ENCODE measurements at places on chromosomes 1 and 21.

DNA sequence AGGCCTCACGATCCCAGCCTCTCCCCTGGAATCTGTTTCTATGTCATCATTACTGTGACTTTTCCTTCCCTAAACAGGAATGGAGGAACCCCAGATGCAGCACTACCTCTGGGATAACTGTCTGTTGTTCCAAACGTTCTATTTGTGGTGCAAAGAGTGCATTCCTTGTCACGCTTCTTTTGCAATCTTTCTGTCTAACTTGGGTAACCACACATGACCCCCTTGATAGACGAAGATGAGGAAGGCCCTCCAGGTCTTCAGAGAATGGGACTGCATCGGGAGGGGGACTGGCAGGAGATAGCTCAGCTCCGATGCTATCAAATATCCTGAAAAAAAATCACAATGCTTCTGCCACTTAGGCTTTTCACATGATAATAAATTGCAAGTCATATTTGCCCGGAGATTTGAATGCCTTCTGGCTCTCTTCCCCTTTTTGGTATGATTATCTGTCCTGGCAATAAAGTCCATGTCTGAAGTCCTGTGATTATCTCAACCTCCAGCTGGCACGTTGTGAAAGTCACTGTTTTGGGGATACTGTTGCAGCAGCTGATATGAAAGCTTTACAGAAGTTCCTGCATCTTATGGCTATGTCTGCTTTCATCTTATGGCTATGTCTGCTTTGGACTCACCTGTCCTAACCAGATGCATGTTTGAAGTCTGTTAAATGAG is 148.7 kb upstream of the LMO4 start:
- DNase-seq: no peak

DNA sequence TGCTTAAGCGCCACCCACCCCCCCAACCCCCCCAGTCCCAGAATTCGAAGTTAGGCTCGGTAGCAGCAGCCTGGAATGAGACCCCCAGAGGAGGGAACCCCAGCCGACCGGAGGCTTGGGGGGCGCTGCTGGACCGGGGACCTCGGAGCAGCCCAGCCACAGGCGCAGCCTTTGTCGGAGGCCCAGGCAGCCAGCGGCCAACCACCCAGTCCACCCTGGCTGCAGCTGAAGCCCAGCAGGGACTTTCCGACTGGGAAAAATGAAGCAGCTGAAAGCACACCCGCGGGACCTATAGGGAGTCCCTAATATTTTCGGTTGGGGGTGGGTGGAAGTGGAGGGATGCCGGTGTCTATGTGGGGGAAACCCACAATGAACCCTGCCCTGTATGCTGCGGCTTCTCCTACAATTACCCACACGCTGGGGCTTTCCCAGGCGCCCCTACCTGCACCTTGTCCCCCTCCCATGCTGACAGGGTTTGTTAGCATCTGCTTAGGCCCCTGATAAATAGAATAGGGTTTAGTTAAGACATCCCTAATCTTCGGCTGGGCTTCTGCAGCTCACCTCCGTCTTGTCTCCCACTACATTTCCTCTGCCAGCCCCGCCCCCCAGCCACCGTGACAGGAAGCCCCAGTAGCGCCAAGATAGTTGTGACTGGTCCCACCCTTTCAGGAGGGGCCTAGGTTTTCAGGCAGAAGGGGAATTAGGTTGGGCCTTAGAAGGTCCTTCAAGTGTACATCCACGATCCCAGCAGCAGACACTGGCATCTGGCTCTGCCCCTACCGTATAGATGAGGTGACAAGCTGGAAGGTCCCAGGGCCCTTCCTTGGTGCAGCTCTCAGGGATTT is 838 bp downstream of the CCDC28B start:
- no peak for DNase-seq

GRCh38 chr1:221775206-221775605 is 33.3 kb upstream of the DUSP10 start:
- no peak for DNase-seq

DNA sequence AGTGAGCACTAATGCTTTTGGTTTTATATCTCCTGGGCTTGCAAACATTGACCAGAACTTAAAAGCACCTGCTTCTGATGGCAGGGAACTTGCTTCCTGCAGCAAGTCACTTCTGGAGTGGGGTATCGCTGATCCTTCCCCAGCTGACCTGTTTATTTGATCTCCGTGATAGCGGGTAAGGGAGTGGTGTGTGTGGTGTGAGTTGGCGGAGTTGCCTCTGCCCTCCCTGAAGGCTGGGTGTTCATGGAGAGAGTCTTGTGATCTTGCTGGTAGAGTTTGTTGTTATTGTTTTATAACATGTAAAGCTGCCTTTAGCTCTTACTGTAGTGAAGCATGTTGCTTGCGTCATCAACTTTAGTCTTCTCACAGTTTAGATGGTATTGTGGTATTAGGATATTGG is 3.9 kb downstream of the MFN2 start:
- DNase-seq: no peak

Measured in NCI-H1105 (cell line).